A549 treated with dexamethasone at 1 μM for 4 hours (cell line): ENCODE measurements at places on chromosomes 6 and 20. TPM values are rescaled to one million over a fixed set of nuclear protein-coding genes. Genes with fewer than 3 reads are reported as not detected.

The WFDC13 gene
- total RNA-seq = not detected in 5 replicates

The EFCAB8 gene
- not detected in 5 replicates for total RNA-seq

The TCF15 gene
- total RNA-seq = not detected in 5 replicates

The HTR1B gene
- total RNA-seq = 0.14 to 0.32 TPM (median 0.14 TPM) in 5 replicates

The CENPW gene
- 33.2 to 40.0 TPM (median 38.3 TPM) in 5 replicates for total RNA-seq

The BTBD9 gene
- 1.8 to 2.9 TPM (median 2.6 TPM) in 5 replicates for total RNA-seq

The KCNQ2 gene
- total RNA-seq = 0.61 to 0.74 TPM (median 0.63 TPM) in 5 replicates

The LHFPL5 gene
- 0.08 to 0.17 TPM (median 0.16 TPM) in 3 of 5 replicates, not detected in the others for total RNA-seq

The DACT2 gene
- 0.06 to 0.08 TPM (median 0.06 TPM) in 4 of 5 replicates, not detected in the other for total RNA-seq

The MUCL3 gene
- total RNA-seq = 0.06 to 0.15 TPM (median 0.10 TPM) in 5 replicates
